ENCODE measurements at places on chromosomes 11 and 22. TPM values are rescaled to one million over a fixed set of nuclear protein-coding genes. Genes with fewer than 3 reads are reported as not detected.

Gene TRIM49
- total RNA-seq = not detected

Gene LMNTD2
- 6.0 TPM for total RNA-seq

Gene HEPHL1
- not detected for total RNA-seq

Gene CD6
- total RNA-seq = 6.1 TPM

Gene RIC3
- total RNA-seq = 12.7 TPM

Gene SAA4
- 0.62 TPM for total RNA-seq

Gene BAD
- total RNA-seq = 51.6 TPM

Gene ISX
- not detected for total RNA-seq

Gene DDTL
- 2.9 TPM for total RNA-seq

Gene PGM2L1
- total RNA-seq = 5.2 TPM

Gene OR5B21
- not detected for total RNA-seq

Gene GRM5
- 0.21 TPM for total RNA-seq

Gene SNRPD3
- total RNA-seq = 66.8 TPM

Gene FOLR2
- 28.1 TPM for total RNA-seq

Gene NUDT8
- total RNA-seq = 8.8 TPM

Gene PDE2A
- total RNA-seq = 19.5 TPM

Gene SMTN
- 44.8 TPM for total RNA-seq

Gene MRGPRX3
- total RNA-seq = not detected
